ENCODE measurements at places on chromosomes 16 and 17.

DNA sequence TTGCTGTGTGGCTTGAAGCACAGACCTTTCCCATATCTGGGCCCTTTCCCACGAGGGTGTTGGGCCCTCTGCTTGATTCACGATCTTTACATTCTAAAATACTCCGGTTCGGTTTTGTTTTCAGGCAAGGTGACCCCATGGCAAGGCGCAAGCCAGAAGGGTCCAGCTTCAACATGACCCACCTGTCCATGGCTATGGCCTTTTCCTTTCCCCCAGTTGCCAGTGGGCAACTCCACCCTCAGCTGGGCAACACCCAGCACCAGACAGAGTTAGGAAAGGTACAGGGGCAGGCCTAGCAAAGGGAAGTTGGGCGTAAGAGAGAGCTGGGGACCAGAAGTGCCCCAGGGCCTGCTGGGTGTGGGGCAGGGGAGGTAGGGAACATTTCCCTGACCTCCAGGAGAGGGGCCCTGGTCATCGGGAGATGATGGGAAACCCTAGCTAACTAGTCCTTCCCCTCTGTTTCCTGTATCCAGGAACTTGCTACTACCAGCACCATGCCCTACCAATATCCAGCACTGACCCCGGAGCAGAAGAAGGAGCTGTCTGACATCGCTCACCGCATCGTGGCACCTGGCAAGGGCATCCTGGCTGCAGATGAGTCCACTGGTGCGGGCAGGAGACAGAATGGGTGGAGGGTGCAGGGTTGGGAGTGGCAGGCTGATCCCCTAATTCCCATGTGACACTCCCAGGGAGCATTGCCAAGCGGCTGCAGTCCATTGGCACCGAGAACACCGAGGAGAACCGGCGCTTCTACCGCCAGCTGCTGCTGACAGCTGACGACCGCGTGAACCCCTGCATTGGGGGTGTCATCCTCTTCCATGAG, 1.4 kb downstream of the ALDOA start:
- DNase-seq: no peak

- DNase-seq: peak; percentile 90
These were observed 127.1 kb downstream of the ENGASE start for GRCh38 chr17:79201536-79202227.

- no peak for DNase-seq
These were observed 14.7 kb upstream of the BCAR1 start for GRCh38 chr16:75265911-75266701.

- DNase-seq: peak; percentile 82
These were observed 5.2 kb downstream of the PECAM1 start for GRCh38 chr17:64385187-64386083.

GRCh38 chr17:59641799-59642484, 22.2 kb downstream of the CLTC start:
- DNase-seq: no peak

- DNase-seq: no peak
These were observed 6.9 kb downstream of the RGS9 start for GRCh38 chr17:65143889-65144604.

- no peak for DNase-seq
These were observed 131.9 kb downstream of the C16orf95 start for GRCh38 chr16:87185308-87185707.

- no peak for DNase-seq
These were observed 35.0 kb downstream of the GAN start for GRCh38 chr16:81349608-81350305.

- no peak for DNase-seq
These were observed 8.0 kb downstream of the SERPINF2 start for GRCh38 chr17:1750628-1751027.

DNA sequence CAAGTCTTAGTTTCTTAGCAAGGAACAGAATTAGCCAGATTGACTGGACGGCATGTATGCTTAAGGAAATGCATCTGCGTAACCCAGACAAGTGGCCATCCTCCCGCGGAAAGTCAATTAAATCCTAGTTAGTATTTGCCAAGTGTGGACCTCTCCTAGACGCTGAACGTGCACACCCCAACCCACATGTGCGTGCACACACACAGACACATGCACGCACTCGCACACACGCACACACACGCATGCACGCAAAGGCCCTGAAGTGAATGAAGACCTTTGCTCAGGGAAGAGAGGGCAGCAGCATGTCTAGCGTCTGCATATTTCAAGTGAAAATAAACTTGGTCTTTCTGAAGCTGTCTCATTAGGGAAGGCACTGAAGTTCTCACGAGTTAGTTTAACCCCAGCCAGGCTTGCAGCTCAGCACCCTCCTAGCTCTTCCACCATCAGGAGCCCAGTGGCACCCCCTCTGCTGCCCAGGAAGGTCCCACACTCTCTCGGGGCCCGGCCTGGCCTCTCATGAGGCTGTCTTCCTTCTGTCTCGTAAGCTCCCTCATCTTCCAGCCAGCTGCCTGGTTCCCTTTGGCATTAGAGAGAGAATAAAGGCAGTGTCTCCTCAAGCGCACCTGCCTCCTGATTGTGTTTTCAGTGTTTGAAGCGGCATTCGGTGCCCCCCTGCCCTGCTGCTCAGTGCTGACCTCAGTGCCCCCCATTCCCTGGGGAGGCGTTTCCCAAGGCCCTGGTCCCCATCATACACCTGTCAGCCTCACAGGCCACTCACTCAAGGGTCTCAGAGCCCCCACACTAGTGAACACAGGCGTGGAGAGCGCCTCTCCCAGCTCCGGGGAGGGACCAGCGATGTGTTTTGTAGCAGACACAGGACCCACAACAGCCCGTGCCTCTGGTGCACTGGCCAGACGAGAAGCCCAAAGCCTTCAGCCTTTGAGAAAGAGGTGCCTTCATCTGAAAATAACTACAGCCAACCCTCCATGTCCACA, 52.2 kb upstream of the CHMP6 start:
- DNase-seq: no peak

GRCh38 chr16:75584108-75584507, 17.9 kb downstream of the GABARAPL2 start:
- DNase-seq: no peak

- DNase-seq: no peak
These were observed 17.8 kb downstream of the XYLT1 start for GRCh38 chr16:17452922-17453321.

GRCh38 chr16:83830769-83831455, 23.1 kb downstream of the HSBP1 start:
- DNase-seq: no peak

DNA sequence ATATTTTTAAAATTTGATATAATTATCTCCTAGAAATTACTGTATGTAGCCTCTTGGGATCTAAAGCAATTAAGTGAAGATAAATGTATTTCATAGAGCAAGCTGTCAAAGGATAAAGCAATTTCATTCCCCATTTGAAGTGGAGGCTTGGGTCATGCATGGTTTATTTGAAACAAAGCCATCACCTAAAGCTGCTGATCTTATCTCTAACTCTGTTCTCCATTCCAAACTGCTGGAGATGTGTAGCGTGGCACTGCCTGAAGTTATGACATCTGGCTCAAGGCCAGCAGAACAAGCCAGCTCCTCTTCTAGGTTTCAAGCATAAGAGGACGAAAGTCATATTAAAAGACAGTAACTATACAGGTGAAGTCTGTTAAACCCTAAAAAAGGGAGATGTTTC, 83.9 kb downstream of the HIC1 start:
- no peak for DNase-seq

GRCh38 chr16:27222249-27223225, 19.2 kb downstream of the KDM8 start:
- DNase-seq: no peak

DNA sequence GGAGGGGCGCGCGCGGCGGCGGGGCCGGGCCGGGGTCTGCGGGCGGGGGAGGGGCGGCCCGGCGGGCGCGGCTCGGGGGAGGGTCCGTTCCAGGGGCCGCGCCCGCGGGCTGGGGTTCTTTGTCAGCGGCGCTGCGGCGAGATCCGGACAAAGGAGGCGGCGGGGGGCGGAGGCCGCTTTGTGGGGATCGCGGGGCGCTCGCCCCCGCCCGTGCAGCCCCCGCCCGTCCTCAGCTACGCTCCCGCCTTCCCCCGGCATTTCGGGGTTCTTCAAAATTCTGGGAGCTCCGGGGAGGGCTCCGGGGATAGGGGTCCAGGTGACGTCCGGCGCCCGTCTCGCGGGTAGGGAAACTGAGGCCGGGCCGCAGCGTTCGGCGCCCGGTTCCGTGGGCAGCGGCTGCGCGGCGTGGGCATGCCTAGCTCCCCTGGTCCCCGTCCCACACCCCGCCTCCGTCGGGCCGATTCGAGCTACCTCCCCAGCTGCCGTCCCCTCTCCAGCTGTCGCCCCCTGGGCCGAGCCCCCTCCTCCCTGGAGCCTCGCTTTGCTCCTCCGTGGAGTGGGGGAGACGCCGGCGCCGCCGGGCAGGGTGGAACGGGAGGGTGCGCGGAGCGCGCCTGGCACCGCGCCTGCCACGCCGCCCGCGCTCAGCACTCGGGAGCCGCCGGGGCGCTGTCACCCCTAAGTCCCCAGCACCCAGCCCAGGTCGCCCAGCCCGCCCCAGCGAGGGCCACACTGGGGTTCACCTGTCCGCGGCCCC, 546 bp downstream of the SNN start:
- no peak for DNase-seq

- no peak for DNase-seq
These were observed 14.9 kb downstream of the MYBBP1A start for GRCh38 chr17:4540224-4540651.

DNA sequence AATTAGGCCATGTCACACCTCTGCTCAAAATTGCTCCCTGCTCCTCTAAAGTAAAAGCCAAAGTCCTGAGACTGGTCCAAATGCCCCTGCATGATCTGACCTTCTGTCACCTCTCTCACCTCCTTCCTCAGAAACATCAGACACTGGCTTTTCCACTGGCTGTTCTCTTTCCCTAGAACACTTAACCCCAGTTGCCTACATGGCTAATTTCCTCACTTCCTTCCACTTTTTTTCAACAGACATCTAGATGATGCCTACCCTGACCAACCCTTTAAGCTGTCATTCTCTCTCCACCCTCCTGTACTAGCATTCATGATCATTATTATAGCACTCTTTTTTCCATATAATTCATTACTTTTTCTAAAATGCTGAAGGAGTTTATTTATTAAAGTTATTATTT, 31.0 kb downstream of the CCT6B start:
- DNase-seq: no peak

- no peak for DNase-seq
These were observed 21.8 kb downstream of the ACSM1 start for GRCh38 chr16:20675488-20676267.

DNA sequence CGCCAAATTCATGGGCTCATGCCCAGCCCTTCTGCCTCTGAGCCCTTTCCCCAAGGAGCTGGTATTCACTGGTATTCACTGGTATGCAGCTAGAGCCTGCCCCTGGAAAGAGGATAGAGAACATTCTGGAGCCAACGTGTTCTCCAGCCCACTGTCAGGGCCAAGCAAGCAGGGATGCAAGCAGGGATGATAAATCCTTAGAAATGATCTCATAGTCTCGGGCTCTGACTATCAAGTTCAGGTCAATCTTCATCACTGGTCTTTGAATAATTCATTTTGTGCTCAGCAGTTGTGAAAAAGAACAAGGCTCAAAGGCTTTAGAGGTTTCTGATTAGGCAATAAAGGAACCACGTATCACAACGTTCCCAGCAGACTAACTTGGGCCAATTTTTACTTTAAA, 57.3 kb downstream of the CACNG5 start:
- no peak for DNase-seq

Data from HS-5 (cell line).